ENCODE measurements at places on chromosomes 12 and 14.

DNA sequence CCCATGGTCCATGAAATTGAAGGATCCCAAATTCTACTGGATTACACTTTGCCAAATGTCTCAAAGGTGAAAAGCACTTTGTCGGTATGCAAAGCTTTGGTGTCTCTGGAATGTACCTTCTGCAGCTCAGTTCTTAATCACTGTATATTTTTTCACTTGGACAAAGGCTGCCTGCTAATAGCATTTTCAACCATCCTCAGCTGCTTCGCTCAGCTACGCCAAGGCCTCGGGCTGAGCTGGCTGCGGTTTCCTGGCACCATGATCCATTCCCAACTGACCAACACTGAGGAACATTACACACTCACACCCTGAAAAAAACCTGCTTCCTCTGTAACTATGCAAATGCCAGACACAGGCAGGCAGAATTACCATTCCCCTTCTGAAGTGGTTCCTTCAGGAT, 335.2 kb downstream of the DPF3 start:
- DNase-seq = no peak

DNA sequence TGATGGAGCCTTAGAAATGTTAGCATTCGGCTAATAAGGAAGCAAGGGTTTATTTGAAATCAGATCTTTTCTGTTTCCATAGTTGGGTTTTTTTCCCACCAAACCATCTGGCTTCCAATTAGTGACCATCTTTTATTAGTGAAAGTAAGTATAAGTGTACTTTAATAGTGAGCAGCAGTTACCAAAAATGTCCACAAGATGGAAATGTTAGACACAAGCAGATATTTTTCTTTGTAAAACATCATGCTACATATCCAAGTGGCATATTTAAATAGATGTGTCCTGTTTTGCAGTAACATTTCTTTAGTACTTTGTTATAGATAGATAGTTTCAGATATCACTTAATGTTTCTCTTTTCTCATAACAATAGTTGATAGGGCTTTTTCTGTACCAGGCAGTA, 28.8 kb downstream of the YEATS4 start:
- peak; percentile 29 for DNase-seq

DNA sequence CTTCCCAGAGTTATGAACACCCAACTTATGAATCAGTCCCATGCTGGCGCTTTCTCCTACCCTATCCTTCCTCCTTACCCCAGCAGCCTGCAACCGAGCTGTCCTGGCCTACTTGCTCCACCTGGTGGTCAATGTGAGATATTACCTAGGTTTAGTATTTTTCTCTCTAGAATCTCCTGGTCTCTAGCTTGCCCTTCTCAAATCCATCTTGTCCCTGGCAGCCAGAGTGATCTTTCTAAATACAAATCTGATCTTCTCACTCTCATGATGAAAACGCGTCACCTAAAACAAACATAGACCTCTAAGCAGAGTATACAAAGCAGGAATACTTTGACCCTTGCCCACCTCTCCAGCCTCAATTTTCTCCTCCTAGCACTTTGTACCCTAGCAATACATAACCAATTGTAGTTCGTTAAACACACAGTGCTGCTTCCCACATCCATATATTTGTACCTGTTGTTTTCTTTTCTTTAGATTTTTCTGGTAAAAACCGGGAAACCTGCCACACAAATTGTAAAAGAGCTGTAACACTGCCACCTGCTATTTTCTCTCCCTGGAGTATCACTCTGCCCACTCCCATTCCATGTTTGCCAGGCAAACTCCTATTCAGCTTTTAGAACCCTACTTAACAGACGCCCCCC, 20.0 kb upstream of the TCP11L2 start:
- peak; percentile 76 for DNase-seq

DNA sequence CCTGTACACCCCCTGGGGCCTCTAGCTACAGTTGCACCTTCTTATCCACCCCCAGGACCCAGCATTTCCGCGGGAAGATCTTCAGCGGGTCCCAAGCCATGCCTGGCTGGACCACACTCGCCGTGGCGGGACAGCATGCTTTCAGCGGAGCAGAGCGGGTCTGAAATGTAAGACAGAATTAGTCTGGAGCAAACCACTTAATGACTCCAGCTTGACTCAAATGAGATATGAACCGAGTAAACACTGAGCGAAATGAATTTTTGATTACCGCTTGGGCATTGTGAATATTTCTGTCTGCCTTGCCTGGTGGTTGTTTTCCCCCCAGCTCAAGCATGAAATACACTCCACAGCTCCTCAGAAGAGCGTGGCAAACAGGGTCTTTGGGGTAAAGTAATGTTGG, 60.8 kb downstream of the SLC24A4 start:
- DNase-seq = no peak
